ENCODE measurements at places on chromosomes 4 and X.

- DNase-seq: no peak
These were observed 47.3 kb upstream of the SCML1 start for GRCh38 chrX:17689971-17690409.

DNA sequence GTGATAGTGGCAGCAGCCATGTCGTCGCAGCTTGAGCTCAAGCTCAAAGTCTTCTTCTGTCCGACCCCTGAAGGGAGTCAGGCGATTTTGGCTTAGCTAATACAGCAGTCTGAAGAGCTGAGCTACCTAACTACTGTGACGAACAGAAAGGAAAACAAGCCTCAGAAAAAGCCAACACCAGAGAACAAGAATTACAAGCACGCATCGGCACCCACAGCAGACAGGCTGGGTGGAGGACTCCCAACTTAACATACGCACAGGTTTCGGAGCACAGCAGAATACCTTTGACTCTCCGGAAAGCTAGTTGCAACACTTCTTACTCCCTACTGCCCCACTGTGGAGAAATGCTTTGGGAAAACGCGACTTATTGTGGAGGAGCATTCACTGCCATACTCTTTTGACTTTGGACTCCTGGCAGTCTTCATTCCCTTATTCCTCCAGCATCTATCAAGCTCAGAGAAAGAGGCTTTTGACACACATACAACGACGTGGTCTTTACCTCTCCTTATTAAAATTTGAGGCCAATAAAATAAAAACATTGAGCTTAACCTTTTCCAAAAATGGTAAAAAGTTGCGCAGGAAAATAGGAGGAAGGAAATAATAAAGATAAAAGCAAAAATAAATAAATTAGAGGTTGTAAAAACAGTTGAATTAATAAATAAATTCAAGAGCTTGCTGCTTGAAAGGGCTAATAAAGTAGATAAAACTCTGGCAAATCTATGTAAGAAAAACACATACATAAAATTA, 41.3 kb upstream of the GPC3 start:
- no peak for DNase-seq

GRCh38 chr4:23477905-23478304, 411.9 kb downstream of the PPARGC1A start:
- DNase-seq: no peak

- DNase-seq: no peak
These were observed 185.1 kb downstream of the ARHGAP6 start for GRCh38 chrX:11480626-11481025.

DNA sequence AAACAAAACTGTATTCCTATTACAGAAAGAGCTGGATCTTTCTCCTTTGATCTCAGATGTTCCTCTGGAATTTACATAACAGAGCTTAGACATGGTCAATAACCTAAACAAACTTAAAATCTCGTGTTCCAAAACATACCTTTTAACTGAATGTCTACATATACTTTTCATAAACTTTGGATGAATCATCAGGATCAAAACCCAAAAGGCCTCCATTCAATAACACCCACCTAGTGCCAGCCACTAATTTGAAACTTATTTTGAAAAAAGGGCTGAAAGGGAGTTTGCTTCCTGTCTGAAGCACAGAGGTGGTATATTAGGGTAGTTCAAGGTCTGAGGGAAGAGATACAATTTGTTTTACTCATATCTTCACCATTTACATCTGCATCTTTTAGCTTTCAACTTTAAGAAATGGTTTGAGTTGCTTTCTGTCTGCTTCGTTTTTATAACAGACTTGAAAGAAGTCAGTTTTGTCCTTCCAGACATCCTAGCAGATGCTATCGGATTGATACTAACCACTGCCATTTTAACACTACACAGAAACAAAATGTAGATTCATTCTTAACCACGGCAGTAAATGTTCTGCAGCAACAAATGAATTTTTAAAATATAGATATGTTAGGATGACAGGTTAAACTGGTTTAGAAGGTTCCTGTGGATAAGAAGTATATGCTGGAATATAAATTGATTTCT, 242.8 kb upstream of the DKK2 start:
- no peak for DNase-seq

GRCh38 chrX:49202022-49202421, 2.0 kb upstream of the SYP start:
- no peak for DNase-seq

- no peak for DNase-seq
These were observed 136.2 kb upstream of the MED14 start for GRCh38 chrX:40871385-40872082.
